ENCODE measurements at places on chromosomes 5 and 9. TPM values are rescaled to one million over a fixed set of nuclear protein-coding genes. Genes with fewer than 3 reads are reported as not detected.

The FAM120A gene
- 214 TPM for total RNA-seq

GRCh38 chr5:43038496-43038989 lies 1.6 kb downstream of the ANXA2R start:
- DNase-seq = no peak

- no peak for DNase-seq
Observed at GRCh38 chr5:179417696-179418095, 72.4 kb upstream of the ADAMTS2 start.

The TCERG1 gene
- 46.0 TPM for total RNA-seq

- no peak for DNase-seq
Observed at GRCh38 chr5:1670351-1670750, 129.3 kb downstream of the MRPL36 start.

DNA sequence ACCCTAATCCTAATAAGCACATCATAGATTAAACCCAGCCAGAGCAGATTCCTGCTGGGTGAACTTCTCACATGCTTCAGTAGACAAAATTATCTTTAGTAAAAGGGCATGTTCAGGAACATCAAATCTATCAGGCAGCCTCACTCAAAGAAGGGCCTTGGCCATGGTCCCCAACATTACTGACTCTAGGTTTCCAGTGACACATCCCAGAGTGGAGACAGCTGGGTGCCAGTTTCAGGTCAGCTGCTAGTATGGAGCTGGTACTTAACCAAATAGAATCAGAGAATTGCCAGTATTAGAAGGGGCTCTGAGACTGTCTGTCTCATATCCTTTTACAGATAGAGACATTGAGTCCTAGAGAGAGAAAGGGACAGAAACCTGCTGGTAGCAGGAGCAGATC lies 44.1 kb upstream of the GALNT10 start:
- DNase-seq = no peak

- DNase-seq = no peak
Observed at GRCh38 chr5:54295651-54296276, 14.6 kb downstream of the ARL15 start.

The HMCN2 gene
- 23.3 TPM for total RNA-seq

DNA sequence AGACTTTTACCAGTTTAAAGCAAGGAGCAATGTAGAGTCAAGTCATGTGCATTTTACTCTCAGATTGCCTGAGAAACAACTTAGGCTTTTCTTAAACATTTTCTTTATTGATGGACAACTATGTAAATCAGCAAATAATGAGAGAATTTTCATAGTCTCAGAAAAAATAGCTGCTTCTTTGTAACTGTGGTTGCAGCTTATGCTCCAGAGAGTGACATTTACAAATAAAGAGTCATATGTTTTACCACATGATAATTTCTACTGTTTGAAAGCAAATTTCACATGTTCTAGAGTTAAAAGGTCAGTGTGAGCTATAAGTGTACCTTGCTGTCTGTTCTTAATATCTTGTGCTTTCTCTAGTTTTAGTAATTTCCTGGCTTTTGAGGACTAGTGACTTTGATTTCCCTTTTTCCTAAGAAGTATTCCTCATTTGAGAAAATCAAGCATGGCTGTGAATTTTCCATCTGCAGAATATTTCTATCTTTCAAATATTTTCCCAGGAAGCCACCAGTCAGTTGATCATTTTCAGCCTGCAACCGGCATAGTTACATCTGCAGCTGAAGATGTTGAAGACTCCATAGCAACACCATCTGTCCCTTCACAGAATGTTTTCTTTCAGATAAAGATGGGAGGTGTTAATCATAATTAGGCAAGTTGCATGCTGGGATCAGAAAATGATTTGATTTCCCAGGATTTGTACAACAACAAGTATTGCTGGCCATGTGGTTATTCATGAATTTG lies 229.9 kb downstream of the SGCD start:
- no peak for DNase-seq

The XPA gene
- 10.1 TPM for total RNA-seq

The RGMB gene
- total RNA-seq = 63.9 TPM

GRCh38 chr5:167947306-167947705 lies 344.1 kb upstream of the WWC1 start:
- DNase-seq = no peak

DNA sequence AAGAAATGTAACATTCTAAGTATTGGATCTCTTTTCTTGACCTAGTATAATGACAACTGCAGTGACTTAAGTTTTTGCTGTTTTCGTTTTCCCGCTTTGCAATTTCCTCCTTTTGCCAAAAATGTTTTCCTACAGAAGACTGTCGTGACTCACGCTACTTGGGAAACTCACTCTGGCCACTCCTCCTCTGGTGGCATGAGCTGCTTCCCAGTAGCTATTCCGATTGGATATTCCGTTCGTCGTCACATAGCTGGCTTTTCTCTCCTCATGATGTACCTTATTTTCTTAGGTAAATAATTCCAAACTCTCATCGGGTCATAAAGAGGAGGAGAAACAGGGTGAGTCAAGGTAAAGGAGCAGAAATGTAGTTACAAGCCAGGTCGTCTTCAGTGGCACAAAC lies 64.9 kb downstream of the GOLPH3 start:
- DNase-seq = no peak

GRCh38 chr9:127030814-127031740 lies 91.4 kb downstream of the ANGPTL2 start:
- no peak for DNase-seq

GRCh38 chr9:93911136-93911745 lies 43.9 kb downstream of the BARX1 start:
- no peak for DNase-seq

DNA sequence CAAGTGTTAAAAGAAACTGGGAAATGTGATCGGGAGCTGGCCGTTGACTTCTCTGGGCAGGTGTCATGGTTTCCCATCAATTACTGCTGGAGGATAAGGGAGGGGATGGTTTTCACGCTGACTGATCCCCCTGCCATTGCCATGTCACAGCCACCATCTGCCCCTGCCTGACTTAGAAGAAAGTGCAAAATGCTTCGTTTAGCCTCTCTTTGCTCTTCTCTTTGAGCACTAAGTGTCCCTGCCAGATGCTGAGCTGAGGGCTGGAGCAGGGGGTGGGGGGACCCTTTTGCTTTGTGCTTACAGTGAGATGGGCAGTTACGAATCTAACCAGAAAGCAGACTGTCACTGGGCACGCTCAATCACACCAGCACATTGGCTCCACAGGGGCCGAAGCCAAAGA lies 138.4 kb upstream of the ALDH1B1 start:
- no peak for DNase-seq

- no peak for DNase-seq
Observed at GRCh38 chr5:139700711-139701055, 52.5 kb downstream of the CXXC5 start.

DNA sequence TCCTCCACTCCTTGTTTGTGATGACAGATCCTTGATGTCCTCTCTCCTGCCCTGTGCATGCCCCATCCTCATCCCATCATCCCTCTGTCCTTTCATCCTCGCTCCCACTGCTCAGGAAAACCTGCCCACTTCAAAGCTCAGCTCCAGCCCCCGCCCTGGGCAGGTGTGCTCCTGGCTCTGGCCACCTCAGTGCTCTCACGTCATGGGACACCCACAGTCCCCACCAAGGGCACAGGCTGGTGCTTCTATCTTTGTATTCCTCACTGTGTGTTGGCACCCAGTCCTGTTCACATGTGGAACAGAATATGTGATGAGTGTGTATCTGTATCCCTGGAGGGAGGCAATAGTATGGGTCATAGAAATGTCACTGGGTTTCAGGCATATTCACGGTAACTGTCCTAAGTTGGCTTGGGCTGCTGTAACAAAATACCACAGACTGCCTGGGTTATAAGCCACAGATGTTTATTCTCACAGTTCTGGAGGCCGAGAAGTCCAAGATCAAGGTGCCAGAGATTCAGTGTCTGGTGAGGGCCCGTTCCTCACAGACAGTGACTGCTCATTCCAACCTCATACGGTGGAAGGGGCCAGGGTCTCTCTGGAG lies 13.5 kb downstream of the GFPT2 start:
- no peak for DNase-seq

GRCh38 chr5:140351609-140352334 lies 5.4 kb upstream of the HBEGF start:
- no peak for DNase-seq

DNA sequence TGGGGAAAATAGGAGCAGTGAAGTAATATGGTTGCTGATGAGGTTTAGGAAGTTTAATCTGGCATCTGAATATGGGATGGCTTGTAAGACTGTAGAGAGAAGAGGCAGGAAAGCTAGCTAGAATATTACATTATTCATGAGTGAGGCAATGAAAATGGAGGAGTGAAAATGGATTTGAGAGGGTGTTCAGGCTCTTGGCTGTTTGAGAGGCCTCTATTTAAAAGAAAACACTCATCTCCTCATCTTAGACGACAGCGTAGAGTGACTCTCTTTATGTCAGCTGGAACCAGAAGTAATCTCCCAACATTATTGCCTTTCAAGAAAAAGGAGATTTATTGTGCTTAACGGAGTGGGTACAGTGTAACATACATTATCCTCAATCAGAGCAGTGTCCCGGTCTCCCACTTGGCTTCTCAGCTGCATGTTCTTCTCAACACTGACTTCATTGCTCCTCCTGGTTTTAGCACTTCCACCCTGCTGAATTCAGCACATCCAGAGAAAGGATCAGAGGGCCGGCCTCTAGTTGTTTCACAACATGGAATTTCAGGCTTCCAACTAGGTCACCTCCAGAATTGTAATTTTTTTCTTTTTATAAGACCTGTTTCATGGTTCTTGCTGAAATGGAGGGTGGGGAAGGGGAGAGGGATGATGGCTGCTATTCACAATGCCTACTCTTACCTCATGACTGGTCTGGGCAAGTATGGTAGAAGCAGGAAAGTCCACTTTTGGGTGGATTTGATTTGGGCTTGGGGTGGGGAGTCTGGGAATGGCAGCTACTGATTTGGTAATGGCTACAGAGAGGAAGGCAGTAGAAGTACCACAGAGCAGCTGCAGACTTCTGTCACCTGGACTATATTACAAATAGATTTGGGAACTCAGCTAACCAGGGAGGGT lies 52.9 kb upstream of the KIAA1958 start:
- no peak for DNase-seq

DNA sequence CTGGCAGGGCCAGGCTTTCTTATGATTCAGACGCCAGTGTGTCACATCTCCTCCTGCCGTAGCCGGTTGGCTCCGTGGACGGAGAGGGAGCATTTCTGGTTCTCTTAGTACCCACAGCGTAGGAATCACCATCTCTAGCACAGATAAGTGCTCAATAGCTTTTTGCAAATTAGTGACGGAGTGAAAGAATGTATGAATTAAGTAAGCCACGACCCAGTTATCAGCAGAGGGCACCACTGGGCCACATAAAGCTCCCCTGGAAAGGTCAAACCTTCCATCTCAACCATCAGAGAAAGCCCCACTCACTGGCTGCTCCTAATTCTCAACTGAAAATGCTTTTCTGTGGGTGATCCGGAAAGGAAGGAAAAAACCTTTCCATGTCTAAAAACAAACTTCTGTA lies 317.0 kb upstream of the ADCY2 start:
- no peak for DNase-seq

- peak; percentile 38 for DNase-seq
Observed at GRCh38 chr9:5626727-5627634, 1.9 kb upstream of the RIC1 start.

DNA sequence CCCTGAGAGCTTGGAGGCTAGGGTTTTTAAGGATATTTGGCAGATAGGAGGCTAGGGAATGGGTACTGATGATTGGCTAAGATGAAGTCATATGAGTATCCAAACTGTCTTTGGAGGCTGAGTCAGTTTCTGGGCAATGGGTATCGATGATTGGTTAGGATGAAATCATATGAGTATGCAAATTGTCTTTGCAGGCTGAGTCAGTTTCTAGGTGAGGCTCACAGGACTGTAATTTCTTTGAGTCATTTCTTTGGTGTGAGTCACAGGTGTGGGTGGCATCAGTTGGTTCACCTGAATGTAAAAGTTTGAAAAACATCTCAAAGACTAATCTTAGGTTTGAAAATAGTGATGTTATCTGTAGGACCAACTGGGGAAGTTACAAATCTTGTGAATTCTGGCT lies 1068.0 kb downstream of the NR2F1-AS1 start:
- no peak for DNase-seq

GRCh38 chr9:88672874-88673689 lies 138.1 kb downstream of the NXNL2 start:
- DNase-seq = no peak

- no peak for DNase-seq
Observed at GRCh38 chr9:130199605-130200004, 27.4 kb downstream of the NCS1 start.
